Placental epithelial cell (primary cell): ENCODE measurements at places on chromosomes 1 and 21. TPM values are rescaled to one million over a fixed set of nuclear protein-coding genes. Genes with fewer than 3 reads are reported as not detected.

The LAD1 gene
- 22.8 and 33.3 TPM in 2 replicates for total RNA-seq

The GJB3 gene
- 106 and 178 TPM in 2 replicates for total RNA-seq

The S100A16 gene
- total RNA-seq, result 266 and 918 TPM in 2 replicates

The ZBTB8OS gene
- total RNA-seq, result 23.1 and 35.7 TPM in 2 replicates

The NVL gene
- total RNA-seq, result 29.7 and 31.8 TPM in 2 replicates

The MAN1A2 gene
- total RNA-seq, result 71.1 and 71.8 TPM in 2 replicates

The ZNF593 gene
- total RNA-seq, result 26.9 and 40.8 TPM in 2 replicates

The PROK1 gene
- 0.11 TPM in 1 of 2 replicates, not detected in the other for total RNA-seq

The TMPRSS15 gene
- total RNA-seq, result not detected in 2 replicates

The CHIT1 gene
- not detected in 2 replicates for total RNA-seq

The CENPF gene
- 8.6 and 20.4 TPM in 2 replicates for total RNA-seq

The LRRC53 gene
- not detected in 2 replicates for total RNA-seq

The KRTAP11-1 gene
- not detected in 2 replicates for total RNA-seq

The FAM72A gene
- 11.8 and 14.9 TPM in 2 replicates for total RNA-seq

The DCDC2B gene
- total RNA-seq, result not detected in 2 replicates

The KIF14 gene
- total RNA-seq, result 1.2 and 2.9 TPM in 2 replicates

The MTMR11 gene
- total RNA-seq, result 39.5 and 47.9 TPM in 2 replicates

The CD164L2 gene
- total RNA-seq, result 0.65 and 0.79 TPM in 2 replicates

The CCDC190 gene
- not detected in 2 replicates for total RNA-seq

The TAS1R1 gene
- under 0.01 TPM in 1 of 2 replicates, not detected in the other for total RNA-seq

The LDLRAD2 gene
- 0.11 and 0.39 TPM in 2 replicates for total RNA-seq

The CFAP74 gene
- not detected in 2 replicates for total RNA-seq

The NEGR1 gene
- total RNA-seq, result under 0.01 TPM in 2 replicates

The TOR1AIP2 gene
- 104 and 151 TPM in 2 replicates for total RNA-seq

The FCMR gene
- total RNA-seq, result 0.22 TPM in 1 of 2 replicates, not detected in the other

The TNFSF4 gene
- 0.79 and 2.8 TPM in 2 replicates for total RNA-seq

The TMEM51 gene
- 6.0 and 6.3 TPM in 2 replicates for total RNA-seq

The KCNJ15 gene
- 7.1 and 88.5 TPM in 2 replicates for total RNA-seq

The F11R gene
- total RNA-seq, result 107 and 238 TPM in 2 replicates

The TFF3 gene
- total RNA-seq, result not detected in 2 replicates

The SPRR1B gene
- total RNA-seq, result not detected in 2 replicates

The NR5A2 gene
- 0.22 and 0.79 TPM in 2 replicates for total RNA-seq

The SV2A gene
- 2.1 and 2.7 TPM in 2 replicates for total RNA-seq

The SMIM1 gene
- 4.7 and 8.6 TPM in 2 replicates for total RNA-seq

The GBP7 gene
- not detected in 2 replicates for total RNA-seq

The LORICRIN gene
- not detected in 2 replicates for total RNA-seq

The FCRL2 gene
- not detected in 2 replicates for total RNA-seq

The ATP1A4 gene
- 2.4 and 13.0 TPM in 2 replicates for total RNA-seq

The E2F2 gene
- total RNA-seq, result 0.54 and 1.6 TPM in 2 replicates

The SNAP47 gene
- 56.5 and 67.1 TPM in 2 replicates for total RNA-seq

The SPRR2E gene
- total RNA-seq, result not detected in 2 replicates
